ENCODE measurements at places on chromosomes 16 and 17.

DNA sequence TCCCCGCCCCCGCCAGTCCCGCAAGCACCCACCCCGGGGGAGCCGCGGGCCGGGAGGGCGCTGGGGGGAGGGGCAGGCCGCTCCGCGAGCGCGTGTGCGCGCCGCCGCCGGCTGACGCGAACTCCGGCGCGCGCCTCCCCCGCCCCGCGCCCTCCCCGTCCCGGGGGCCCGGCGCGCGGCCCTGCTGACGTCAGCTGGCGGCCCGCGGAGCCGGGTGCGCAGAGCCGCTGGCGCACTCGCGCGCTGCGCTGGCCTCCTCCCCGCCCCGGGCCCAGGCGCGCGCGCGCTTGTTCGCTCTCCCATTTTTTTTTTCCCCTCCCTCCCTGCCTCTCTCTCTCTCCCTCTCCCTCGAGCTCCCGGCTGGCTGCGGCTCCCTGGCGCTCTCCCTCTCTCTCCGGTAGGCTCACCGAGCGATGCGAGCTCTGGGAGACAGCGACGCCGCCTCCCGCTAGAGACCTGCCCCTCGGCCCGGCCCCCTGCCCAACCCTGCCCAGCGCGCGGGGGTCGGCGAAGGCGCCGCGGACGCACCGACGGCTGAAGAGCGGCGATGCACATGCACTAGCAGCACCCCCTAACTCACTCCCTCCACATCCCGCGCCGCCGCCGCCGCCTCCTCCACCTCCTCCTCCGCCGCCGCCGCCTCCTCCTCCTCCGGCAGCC, at the start of gene GNAO1:
GNAO1 (plus strand) TSS at position 334 of the 660 bp plus-strand sequence. CDS start 747 bp downstream, outside the sequence.
- no peak for DNase-seq

GRCh38 chr17:40326014-40326831, 17.2 kb downstream of the RARA start:
- peak; percentile 47 for DNase-seq

DNA sequence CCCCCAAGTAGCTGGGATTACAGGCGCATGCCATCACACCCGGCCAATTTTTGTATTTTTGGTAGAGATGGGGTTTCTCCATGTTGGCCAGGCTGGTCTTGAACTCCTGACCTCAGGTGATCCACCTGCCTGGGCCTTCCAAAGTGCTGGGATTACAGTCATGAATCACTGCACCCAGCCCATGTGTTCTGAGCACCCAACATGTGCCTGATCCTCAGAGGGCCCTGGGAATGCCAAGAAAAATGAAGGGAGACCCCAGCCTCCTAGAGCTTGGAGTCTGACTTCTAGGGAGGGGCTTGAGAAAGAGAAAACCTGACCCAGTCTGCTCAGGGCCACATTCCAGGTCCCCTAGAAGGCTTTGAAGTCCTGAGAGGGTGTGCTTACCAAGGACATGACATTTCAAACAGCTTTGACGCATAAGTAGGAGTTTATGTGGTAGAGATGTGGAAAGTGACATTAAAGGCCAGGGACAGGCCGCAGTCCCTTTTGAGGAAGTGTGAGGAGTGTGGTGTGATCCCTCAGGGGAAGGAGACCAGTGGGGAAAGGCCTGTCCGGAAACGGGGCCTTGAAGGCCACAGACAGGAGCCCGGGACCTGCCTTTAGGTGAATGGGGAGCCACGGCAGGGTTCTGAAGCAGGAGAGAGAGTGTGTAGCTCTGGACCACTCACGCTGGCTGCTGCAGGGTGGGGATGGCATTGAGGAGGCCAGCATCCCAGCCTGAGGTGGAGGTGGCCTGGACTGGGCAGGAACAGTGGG, 1.1 kb upstream of the CCL22 start:
- DNase-seq: no peak

DNA sequence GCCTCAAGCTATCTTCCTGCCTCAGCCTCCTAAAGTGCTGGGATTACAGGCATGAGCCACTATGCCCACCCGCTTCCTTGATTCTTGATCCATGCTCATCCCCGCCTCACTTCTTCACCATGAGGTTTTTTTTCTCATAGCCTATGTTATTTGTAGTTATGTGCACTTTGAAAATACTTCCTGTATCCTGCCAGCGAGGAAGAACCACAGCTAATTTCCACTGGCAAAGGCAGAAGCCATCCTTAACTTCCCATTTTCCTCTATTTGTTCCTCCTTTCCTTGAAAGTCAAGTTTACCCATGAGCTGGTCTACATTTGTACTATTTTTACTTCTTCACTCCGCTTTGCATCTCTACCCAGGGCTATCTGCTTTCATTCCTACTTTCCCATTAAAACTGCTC, 189.7 kb upstream of the ZFHX3 start:
- DNase-seq: no peak

DNA sequence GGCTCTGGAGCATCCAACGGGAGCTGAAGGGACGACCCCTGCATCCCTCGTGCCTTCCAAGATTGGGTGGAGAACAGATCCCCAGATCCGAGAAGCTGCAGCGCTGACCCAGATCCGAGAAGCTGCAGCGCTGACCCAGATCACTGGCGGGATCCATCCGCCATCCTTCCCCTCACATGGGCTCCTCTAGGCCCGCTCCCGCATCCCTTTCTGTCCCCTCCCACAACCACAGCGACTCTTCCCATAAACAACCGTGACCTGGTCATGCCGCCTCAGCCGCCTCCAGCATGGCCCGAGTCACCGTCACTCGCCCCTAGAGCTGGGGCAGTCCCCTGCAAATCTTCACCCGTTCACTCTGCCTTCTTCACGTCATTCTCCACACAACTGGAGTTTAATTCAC, 124.9 kb downstream of the UTP18 start:
- no peak for DNase-seq

DNA sequence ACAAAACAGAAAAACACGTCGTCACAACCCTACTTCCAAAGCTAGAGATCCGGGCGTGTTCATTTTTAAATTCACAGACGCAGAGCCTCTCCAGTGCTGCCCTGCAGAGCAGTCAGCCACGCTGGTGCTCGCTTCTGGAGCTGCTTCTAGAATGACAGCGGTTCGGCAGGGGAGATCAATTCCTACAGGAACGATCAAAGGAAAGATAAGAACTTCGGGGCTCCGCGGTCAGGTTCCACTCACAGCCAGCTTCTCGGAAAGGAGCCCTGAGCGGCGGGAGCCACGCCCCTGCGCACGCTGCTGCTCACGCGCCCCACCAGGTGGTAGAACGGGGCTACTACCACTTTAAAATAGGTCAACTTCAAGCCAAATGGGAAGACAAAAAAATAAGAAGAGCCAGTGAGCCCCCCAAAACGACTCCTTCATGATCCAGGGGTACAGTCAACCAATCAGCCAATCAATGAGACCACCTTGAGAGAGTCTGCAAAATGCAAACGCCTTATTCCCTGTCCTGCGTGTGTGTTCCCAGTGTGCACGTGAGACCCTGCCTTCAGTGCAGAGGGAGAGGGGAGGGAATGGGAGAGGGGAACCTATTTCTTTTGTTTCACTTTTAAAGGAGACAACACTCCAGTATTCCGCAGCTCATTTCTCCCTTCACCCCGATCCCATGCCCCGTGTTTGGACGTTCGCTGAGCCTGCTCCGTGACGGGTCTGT, 209.7 kb downstream of the RBFOX3 start:
- DNase-seq: peak; percentile 40

GRCh38 chr16:20753727-20754126, 10.1 kb upstream of the ACSM3 start:
- DNase-seq: no peak
